OCI-LY7 (cell line): ENCODE measurements at places on chromosomes 7 and 10. TPM values are rescaled to one million over a fixed set of nuclear protein-coding genes. Genes with fewer than 3 reads are reported as not detected.

CALY gene
- total RNA-seq: not detected in 2 replicates

SORBS1 gene
- 3.1 and 3.3 TPM in 2 replicates for total RNA-seq

ZNF786 gene
- total RNA-seq: 6.8 and 7.7 TPM in 2 replicates

ADCY1 gene
- 0.13 TPM in 1 of 2 replicates, not detected in the other for total RNA-seq

- no peak for DNase-seq
These were observed 39.0 kb upstream of the SLC16A12 start for GRCh38 chr10:89574368-89574767.

GRCh38 chr7:49780953-49781352 lies 7.5 kb downstream of the VWC2 start:
- DNase-seq: no peak

GRCh38 chr10:115867305-115867704 lies 405.7 kb downstream of the GFRA1 start:
- no peak for DNase-seq

DNA sequence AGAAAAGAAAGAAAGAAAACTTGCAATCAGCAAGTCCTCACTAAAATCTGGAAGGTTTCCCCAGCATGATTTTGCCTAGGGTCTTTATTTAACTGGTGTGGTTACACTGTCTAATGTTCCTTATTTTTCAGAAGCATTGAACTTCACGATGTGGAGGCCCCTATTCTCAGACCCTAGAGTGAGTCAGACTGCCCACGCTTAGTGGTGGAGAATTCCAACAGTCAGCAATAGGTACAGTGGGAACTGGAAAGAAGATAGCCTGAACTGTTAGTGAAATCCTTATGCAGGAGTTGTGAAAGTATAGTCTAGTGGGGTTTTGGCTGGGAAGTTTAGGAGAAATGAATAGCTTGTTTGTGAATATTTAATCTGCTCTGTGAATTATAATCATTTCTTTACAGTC lies 115.0 kb downstream of the FZD1 start:
- no peak for DNase-seq

- no peak for DNase-seq
These were observed 34.9 kb upstream of the TUBB8 start for GRCh38 chr10:83930-84530.
